ENCODE measurements at places on chromosomes 5 and 9. TPM values are rescaled to one million over a fixed set of nuclear protein-coding genes. Genes with fewer than 3 reads are reported as not detected.
A peak's percentile ranks its signal among the peaks of the same experiment; 100 is the strongest.

- no peak for DNase-seq
These were observed 881 bp upstream of the B4GALT1 start for GRCh38 chr9:33167972-33168461.

- no peak for DNase-seq
These were observed at the start of gene CAMK2A for GRCh38 chr5:150289551-150290390. Gene CAMK2A, minus strand, starts transcription at chr5:150289773. Its CDS starts 148 bp downstream, at chr5:150289625.

- DNase-seq, result no peak
These were observed 22.1 kb downstream of the VCAN start for GRCh38 chr5:83493644-83494043.

GRCh38 chr5:3124410-3124809 lies 372.9 kb upstream of the IRX2 start:
- no peak for DNase-seq

GRCh38 chr9:94821098-94821887 lies 94.8 kb downstream of the AOPEP start:
- no peak for DNase-seq

The ZDHHC11 gene
- not detected for total RNA-seq

GRCh38 chr5:57216714-57217113 lies 42.9 kb downstream of the GPBP1 start:
- peak; percentile 46 for DNase-seq

The SOX30 gene
- total RNA-seq, result 6.3 TPM

The GLRA1 gene
- total RNA-seq, result not detected

- peak; percentile 31 for DNase-seq
These were observed 223.3 kb downstream of the SEC61B start for GRCh38 chr9:99445371-99445891.

- DNase-seq, result peak; percentile 17
These were observed 85.4 kb downstream of the IRX2 start for GRCh38 chr5:2666081-2666480.

DNA sequence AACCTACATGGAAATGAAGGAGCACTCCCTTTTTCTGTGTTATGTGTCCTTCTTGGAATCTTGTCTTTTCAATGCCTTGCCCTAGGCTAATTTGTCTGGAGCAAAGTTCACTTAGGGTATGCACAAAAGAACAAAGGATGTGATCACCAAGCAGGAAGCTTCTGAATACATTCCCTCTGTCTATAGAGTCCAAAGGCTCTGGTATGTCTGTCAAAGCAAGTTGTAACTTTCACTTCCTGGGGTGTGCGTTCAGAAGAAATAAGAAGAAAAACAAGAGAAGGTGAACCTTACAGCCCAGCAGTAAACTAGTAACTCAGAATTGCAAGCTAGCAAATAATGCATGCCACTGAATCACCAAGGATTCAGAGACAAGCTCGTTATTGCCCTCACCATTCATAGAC lies 31.7 kb upstream of the CDH6 start:
- no peak for DNase-seq

- no peak for DNase-seq
These were observed 178.9 kb downstream of the NIPBL start for GRCh38 chr5:37055383-37055990.

The ZNF366 gene
- 0.96 TPM for total RNA-seq

DNA sequence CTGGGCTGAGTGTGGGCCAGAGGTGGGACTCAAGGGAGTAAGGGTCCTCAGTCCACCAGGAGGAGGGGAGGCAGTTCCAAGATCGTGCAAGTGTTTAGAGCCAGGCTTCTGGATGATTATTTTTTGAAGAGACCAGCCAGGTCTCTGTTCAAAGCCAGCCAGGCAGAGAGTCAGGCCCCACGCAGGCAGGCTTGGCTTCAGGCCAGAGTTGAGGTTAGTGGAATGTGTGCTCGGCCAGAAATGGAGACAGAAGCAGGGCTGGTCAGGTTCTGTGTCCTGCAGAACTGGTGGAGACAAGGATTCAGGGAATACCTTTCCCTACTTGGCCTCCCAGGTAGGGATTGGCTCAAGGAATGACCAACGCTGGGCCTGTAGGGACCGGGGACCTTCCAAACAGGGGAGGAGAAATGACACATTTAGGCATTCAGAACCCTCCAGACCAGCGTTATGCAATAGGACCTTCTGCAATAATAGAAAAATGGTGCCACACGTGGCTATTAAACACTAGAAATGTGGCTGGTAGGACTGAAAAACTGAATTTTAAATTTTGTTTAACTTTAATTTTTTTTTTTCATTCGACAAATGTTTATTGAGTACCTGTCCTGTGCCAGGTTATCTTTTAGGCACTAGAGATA lies 106.2 kb downstream of the CMYA5 start:
- DNase-seq, result no peak

The ITGA2 gene
- total RNA-seq, result 10.6 TPM

The DCAF12 gene
- 31.8 TPM for total RNA-seq

- DNase-seq, result no peak
These were observed 417.0 kb upstream of the ADAMTSL1 start for GRCh38 chr9:18056993-18057369.

The C9orf50 gene
- total RNA-seq, result 1.2 TPM

DNA sequence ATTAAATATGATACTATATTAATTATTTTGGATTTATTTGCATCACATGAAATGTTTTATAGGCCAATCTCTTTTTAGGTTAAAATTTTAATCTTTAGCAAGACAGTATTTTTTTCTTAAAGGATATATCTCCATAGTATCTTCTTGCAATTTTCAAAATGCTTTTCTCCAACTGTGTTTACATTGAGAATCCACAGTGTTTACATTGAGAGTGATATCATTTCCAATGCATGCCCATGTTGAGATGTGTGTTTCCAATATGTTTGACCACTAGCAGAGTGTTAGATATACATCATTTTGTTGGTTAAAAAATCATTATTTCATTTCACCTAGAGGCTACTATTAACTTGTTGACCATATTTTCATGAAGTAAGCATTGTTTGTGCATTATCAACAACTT lies 17.3 kb downstream of the VCAN start:
- DNase-seq, result no peak

GRCh38 chr5:31853398-31854135 lies 214.6 kb downstream of the PDZD2 start:
- DNase-seq, result no peak

- DNase-seq, result no peak
These were observed 72.3 kb upstream of the BOD1 start for GRCh38 chr5:173688703-173689102.

- DNase-seq, result no peak
These were observed 50.7 kb downstream of the ARRDC3 start for GRCh38 chr5:91332267-91333045.
